Stimulated activated CD4-positive, alpha-beta T cell treated with anti-CD3 and anti-CD28 coated beads, TNF-alpha, amount 100 ng/mL, for 1 hour (primary cell): ENCODE measurements at places on chromosomes 3 and 15.
A peak's percentile ranks its signal among the peaks of the same experiment; 100 is the strongest.

DNA sequence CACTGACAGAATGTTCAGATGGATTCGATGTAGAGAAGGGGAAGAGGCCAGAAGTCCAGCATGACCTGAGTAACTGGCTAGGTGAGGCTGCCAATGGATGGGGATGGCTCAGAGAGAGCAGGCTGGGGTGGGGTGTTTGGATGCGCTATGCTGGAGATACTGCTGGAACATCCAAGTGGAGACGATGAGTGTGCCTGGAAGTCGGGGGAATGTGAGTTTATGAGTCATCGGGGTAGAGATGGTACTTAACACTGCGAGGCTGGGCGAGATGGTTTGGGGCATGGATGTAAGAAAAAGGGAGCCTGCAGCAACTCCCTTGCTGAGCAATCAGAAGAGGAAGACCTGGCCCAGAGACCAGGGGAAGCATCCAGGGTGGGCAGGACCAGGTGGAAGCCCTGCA lies 180.7 kb downstream of the SLCO3A1 start:
- no peak for DNase-seq

DNA sequence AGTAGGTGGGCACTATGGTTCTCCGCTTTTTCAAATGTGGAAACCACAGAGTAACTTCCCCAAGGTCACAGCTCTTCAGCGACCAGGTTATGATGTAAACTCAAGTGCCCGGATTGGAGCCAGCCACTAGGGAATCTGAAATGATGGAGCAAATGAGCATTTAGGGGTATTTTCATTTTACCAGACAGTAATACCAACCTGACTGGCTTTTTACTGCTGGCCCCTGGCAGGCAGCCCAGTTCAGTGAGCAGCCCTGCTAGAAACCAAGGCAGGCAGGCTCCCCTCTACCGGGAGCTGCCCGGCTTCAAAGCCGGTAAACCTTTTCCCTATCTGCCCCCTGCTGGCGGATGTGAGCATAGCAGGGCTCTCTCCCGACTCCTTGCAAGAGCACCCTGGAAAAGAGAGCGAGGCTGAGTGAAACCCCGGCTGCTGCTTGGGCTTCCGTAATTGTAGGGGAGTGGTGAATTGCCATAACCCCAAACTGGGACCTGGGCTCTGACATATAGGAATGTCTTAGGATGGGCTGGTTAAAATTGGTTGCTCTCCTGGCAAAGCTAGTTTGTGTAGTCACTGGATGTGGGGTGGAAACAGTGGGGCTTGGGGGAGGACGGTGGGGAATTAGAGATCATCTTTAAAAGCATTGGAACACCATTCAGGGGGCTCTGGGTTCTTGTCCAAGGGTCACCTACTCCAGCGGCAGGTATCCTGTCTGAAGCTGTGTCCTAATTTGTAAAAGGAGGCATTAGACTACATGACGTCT lies 98.0 kb upstream of the TNFAIP8L3 start:
- DNase-seq: peak; percentile 67

- no peak for DNase-seq
Observed at GRCh38 chr15:90680371-90680935, 36.7 kb upstream of the BLM start.

DNA sequence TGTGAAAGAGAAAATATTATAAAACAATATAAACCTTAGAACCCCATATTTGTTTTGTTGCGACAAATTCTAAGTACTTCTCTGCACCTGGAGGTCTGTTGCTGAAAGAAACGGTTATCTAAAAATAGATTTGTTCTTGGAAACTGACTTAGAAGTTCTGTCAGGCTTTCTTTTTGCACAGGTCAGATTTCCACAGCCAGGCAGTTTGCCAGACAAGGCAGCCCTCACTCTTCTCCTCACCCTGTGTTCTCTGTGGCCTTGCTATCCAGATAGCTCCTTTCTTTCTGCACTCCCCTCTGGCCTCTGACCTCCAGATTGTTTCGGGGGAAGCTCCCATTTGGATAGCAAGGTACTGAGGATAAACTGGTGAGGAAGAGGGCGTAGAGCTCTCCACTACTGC lies 413.3 kb upstream of the ONECUT1 start:
- no peak for DNase-seq

- DNase-seq: no peak
Observed at GRCh38 chr15:99863550-99864198, 130.4 kb upstream of the LYSMD4 start.

DNA sequence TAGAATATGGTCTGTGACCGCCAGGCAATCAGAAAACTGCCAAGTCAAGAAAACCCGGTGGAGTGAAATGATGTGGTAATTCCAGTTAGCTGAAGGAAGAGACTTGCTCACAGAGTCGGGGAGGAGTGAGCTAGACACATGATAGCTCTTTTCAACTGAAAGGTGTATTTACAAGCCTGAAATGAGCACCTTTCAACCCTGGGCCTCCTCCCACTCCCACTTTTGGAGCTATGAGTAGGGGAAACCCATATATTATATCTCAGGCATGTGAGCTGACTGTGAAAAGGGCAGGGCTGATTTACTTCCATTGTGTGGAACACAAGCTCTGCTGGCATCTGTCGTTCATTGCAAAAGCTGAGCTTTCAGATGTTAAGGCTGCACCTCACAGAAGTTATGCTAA lies 960.2 kb downstream of the TUSC7 start:
- no peak for DNase-seq

GRCh38 chr3:99843590-99844258 lies 26.1 kb downstream of the CMSS1 start:
- no peak for DNase-seq

GRCh38 chr3:11587766-11588165 lies 55.9 kb downstream of the VGLL4 start:
- DNase-seq: no peak

- DNase-seq: no peak
Observed at GRCh38 chr3:30355622-30356021, 250.8 kb upstream of the TGFBR2 start.

- no peak for DNase-seq
Observed at GRCh38 chr15:64535460-64536243, 75.3 kb downstream of the ZNF609 start.

- DNase-seq: peak; percentile 3
Observed at GRCh38 chr3:32177702-32178198, 60.7 kb upstream of the CMTM8 start.

DNA sequence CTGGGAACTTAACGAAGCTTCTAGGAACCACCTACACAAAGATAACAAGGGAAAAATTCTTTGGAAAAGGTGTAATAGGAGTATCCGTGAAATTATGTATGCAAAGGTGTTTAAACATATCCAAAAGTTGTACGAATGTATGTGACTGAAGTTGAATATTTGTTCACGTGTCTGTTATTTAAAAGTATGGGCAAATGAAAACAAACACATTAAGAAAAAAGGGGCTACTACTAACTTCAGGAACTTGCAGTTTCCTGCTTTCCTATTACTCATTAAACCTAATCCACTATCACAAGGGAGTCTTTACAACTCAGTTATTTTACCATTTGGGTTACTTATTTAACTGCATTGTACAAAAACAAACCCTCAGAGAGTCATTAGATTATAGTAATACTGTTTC lies 33.9 kb upstream of the GRAMD1C start:
- no peak for DNase-seq

DNA sequence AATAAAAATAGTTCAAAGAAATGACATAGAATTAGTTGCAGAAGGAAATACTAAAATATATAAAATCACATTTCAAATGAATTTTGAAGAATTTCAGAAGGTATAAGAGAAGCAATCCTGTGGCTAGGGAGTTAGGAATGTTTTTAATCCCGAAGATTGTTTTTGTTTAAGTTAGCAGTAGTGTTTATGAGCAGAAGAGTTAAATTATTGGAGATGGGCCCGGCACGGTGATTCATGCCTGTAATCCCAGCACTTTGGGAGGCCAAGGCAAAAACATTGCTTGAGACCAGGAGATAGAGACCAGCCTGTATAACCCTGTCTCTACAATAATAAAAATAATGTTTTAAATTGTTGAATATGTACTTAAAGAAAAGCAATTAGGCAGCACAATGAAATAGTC lies 432.5 kb downstream of the MFSD1 start:
- no peak for DNase-seq

DNA sequence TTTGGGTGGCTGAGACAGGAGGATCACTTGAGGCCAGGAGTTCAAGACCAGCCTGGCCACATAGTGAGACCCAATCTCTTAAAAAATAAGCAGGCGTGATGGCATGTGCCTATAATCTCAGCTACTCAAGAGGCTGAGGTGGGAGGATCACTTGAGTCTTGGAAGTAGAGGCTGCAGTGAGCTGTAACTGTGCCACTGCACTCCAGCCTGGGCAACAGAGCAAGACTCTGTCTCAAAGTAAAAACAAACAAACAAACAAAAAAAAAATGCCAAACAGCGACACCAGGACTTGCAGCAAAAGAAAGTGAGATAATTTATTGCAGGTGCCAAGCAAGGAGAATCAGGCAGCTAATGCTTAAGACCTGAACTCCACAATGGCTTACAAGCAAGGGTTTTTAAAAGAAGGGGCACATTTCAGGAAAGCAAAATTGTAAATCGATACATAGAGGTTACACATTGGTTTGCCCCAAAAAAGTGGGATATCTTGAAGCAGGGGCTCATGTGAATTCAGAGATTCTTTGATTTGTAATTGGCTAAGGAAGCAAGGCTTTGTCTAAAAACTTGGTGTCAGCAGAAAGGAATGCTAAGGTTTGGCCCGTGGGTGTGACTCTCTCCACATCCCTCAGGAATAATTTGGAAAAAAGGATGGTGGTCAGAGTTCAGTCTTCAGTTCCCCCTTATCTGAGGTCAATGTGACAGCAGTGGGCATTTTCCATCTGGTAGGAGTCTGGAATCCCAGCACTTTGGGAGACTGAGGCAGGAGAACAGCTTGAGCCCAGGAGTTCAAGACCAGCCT lies 5.2 kb upstream of the MPI start:
- no peak for DNase-seq

DNA sequence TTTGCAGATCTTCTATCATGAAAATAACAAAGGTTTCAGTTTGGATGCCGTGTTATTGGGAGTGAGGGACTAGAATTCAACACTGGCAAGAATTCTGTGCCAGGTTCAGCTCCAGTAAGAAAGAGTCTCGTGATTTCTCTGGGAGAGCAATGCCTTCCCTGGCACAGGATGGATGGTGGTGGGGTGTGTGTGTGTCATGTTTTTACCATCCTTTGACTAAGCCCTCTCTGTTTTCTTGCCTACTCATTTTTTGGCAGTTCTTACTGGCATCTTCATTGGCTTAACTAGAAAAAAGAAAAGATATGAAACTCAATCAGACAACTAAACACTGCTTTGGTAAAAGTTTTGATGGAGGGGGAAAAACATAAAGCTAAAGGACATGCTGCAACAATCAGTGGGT lies 86.6 kb downstream of the FMN1 start:
- no peak for DNase-seq

DNA sequence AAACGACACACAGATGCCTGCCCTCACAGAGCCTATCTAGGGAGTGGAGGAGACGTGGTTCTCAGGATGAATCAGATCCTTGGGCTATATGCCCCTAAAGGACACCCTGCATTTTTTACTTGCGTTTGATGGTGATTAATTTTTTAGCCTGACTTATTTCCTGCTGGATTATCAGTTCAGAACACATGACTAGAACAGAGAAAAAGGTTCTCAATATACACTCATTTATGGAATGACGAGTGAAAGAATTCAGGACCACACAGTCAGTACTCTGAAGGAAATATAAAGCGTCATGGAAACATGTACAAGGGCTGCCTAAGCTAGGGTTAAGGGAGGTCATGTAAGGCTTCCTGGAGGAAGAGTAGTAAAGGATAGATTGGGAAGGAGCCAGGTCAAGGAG lies 121.8 kb downstream of the SSR3 start:
- no peak for DNase-seq

DNA sequence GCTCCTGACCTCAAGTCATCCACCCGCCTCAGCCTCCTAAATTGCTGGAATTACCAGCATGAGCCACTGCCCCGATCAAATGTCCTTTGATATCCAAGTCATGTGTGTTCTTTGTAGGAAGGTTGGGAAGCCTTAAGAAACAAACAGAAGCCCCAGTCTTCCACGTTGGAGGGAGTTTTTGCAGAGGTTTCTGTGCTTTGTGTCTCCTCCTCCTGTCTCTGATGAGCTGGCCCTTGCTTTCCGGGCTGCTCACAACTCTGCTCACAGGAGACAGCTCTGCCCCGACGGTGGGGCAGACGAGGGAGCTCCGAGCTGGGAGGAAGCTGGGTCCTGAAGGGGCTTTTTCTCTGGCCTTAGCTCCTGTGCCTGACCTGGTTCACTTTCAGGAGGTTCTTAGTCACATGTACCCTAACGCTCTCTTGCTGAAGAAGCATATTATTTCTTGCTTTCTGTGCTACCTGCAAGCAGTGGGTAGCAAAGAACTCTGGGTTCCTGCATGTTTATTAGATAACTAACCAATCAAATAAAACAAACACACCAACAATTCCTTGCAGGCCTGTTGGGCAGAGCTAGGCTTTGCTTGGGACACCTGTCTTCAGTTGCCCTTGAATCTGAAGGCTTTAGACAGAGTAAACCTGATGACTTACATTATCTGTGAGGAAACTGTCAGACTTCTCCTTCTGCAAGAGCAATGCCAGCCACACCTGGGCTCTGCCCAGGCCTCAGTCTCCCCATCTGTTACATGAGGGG lies 52.6 kb upstream of the SMAD6 start:
- no peak for DNase-seq

- DNase-seq: no peak
Observed at GRCh38 chr3:104832530-104832929, 534.2 kb upstream of the ALCAM start.

GRCh38 chr3:130960139-130960795 lies 66.4 kb downstream of the ASTE1 start:
- no peak for DNase-seq

DNA sequence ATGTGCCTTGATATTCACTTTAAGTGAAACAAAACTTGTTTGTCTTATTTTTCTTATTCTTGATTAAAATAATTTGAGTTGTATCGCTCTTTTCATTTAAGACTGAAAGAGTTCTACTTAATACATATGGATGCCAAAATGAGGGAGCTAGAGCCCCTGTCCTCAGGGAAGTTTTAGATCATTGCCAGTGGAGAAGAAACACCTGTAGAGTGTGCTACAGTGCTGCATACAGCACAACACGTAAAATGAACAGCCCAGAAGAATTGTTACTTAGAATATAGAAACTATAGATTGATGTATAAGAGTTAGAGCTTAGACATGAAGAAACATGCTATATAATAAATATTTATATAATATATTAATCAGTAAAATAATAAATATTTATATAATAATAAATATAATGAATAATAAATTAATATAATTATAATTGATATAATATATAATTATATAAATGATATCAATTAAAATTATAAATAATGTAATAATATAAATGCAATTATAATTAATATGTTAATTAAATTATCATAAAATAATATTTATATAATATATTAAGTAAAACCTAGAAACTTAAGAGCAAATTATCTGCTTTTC lies 1234.7 kb downstream of the ROBO2 start:
- DNase-seq: no peak
